ENCODE measurements at places on chromosomes 3 and 15. TPM values are rescaled to one million over a fixed set of nuclear protein-coding genes. Genes with fewer than 3 reads are reported as not detected.

DNA sequence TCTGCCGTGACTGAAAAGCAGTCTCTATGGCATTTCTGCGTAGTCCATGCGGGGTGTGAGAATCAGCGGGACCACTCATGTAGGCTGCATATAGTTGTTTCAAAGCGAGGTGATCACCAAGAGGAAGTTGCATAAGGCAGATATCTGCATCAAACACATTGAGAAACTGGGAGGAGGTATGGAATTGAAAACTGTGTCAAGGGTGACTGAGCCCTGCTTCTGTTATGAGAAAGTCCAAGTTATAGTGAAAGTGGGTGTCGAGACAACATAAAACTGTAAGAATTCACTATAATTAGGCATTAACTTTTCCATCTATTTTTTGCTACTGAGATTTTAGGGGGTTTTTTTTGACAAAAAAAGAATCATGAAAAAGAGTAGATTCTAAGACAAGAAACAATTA, 109.3 kb downstream of the ZIC1 start:
- DNase-seq: no peak

Gene STRIT1
- not detected for total RNA-seq

DNA sequence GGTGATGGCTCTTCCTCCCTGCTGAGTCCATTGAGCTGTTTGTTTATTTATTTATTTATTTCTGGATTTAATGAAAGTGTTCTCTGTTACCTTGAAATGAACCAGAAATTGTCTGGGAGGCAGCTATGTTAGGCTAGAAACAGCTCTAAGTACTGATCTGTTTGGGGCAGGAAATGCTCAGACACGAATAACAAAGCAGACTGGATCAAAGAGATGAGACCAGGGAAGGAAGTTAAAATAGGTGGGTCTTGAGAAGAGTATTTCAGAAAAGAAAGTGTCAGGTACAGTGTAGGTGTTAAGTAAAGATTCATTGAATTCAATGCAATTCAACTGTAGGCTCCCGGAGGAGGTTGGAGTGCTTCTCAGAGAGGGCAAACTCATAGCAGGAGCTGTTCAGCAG, 173.3 kb downstream of the IL20RB start:
- no peak for DNase-seq

Gene LYZL4
- not detected for total RNA-seq

Gene FBXL22
- total RNA-seq: 39.5 TPM

DNA sequence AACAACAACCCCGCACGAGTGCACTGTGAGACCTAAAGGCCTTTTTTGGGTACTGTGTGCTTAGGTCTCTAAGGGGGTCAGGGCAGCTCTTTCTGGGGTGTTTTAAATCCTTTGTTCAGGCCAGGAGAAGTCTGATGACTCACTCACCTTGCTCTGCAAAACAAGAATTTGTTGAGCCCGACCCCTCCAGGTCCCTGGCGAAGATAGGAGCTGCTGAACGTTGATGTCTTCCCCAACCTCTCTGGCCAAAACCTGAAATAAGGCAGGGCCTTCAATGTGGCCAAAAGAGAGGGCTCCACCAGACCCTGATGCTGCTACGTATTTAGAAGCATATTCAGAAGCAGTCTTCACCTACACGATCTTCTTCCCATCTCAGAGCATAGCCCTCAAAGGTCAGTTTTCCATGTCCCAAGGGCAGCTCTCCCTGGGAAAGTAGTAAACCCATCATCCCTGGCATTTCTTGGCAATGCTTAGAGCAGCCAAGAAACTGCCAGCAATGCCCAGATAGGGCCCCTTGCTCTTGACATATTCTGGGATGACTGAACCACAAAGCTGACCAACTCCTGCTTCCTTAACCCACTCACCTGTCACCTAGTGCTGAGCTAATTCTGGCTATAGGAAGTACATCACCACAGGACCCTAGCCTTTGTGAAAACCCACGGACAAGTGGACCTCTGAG, 27.1 kb downstream of the CCDC13 start:
- DNase-seq: no peak

DNA sequence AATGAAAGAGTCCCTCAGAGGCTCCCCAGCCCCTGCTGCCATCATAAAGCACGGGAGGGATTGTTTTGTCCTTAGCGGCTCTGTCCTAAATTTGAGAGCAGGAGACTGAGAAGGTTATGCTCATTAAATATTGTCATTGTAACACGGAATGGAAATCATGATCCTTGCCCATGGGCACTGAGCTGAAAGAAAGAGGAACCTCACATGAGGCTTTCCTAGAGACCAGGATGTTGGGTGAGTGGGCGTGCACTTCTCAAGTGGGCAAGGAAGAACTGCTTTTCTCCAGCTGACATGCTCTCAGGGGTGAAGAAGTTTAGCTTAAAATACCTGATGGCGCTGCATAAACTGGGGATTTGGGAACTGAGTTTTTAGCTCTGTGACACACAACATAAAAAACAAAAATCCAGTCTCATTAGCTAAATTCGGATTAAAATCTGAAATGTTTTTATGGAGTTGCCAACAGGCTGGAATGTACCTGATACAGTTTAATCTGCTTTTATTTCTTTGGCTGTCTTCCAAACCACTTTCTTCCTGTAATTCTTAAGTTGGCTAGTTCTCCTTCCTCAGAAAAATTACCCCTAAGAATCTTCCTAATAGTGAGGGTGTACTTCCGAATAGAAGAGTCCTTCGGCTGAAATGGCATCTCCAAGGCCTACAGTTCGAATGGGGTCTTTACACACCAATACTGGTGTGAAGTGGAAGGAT, 31.7 kb downstream of the ADPGK start:
- DNase-seq: no peak

GRCh38 chr15:70474471-70475406, 288.6 kb downstream of the UACA start:
- DNase-seq: peak; percentile 99

- no peak for DNase-seq
These were observed 179.2 kb downstream of the CLSTN2 start for GRCh38 chr3:140113996-140114788.

- no peak for DNase-seq
These were observed 50.0 kb upstream of the PCSK6 start for GRCh38 chr15:101539492-101539891.

Gene FOXB1
- not detected for total RNA-seq

DNA sequence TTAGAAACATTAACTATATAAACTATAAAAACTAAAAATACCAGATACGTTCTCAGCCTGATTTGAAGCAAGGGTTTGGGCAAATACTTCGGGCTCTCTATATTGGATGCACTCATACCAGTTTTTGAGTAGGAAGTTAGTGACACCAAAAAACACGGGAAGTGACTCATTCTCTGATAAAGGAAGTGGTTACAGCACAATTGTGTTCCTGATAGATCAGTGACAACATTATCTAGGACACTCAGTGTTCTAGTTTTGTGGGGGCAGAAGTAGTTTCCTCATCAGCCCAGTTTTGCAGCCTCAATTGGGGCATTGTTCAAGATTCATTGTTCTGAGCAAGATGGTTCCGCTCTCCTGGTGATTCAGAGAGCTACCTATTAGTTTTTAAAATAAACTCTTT, 469.6 kb upstream of the DPPA4 start:
- peak; percentile 9 for DNase-seq

DNA sequence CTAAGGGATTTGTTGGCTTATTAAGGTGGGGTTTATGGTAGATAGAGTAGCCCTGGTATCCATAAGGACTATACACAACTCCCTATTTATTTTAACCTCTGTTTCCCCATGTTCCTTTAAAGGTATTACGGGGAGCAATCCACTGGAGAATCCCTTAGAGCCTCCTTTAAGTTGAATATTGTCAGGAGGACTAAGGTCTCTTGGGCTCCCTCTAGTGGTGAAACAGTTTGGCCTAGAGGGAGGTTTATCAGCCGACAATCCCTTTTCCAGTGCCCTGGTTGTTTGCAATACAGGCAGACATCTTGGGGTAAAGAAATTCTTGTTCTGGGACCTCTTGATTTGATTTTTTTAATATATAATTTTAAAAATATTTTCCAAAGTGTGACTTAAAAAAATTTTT, 12.9 kb downstream of the OPA1 start:
- peak; percentile 69 for DNase-seq

DNA sequence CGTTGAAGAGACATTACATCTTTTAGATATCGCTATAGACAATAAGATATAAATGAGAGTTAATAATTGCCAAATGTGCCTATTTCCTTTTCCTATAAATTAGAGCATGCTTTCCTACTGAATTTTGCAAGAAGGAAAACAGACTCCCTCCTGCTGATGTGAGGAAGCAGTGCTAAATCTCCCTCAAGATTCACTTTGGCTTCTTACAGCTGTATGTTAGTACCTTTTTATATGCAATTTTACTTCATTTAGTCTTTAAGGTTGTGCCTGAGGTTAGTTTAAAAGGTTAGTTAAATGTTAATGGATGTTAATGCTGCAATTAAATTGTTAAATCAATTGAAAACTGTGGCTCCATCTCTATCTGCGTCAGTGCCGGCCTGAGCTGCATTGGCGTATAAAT, 728.8 kb downstream of the NR2F2 start:
- no peak for DNase-seq

DNA sequence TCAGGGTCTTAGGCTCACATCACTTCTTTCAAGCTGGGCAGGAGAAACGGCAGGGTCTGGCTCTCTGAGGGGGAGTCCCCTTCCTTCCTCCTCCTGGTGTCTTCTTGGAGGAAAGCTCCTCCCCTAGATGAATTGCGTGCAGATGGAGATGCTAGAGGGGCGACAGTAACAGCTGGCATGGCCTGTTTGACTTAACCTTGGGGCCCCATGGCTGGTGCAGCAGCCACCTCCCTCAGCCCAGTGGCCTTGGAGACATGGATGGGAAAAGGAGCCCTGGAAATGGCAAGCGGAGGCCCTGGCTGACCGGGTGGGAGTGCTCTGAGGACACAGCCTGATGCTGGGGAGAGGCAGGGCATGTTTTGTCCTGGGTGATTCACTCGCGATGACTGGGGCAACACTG, 20.2 kb downstream of the PAK6 start:
- no peak for DNase-seq

Gene STAC
- total RNA-seq: 0.32 TPM

DNA sequence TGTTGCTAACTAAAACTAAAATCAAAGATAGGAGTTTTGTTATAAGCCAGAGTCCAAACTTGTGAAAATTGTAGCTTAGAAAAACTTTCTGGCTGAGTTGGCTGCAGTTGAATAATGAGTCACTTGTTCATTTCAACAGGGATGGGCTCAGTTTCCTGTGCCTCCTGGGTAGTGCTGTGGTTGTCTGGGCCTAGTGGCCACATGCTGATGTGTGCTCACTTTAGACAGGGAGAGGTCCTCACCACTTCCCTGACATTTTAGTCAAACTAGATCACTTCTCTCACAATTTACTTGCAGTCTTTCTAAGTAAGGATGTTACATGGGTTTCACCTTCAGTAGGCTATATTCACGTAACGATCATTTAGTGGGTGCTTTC, 6.3 kb upstream of the UBE2Q2 start:
- DNase-seq: peak; percentile 76

DNA sequence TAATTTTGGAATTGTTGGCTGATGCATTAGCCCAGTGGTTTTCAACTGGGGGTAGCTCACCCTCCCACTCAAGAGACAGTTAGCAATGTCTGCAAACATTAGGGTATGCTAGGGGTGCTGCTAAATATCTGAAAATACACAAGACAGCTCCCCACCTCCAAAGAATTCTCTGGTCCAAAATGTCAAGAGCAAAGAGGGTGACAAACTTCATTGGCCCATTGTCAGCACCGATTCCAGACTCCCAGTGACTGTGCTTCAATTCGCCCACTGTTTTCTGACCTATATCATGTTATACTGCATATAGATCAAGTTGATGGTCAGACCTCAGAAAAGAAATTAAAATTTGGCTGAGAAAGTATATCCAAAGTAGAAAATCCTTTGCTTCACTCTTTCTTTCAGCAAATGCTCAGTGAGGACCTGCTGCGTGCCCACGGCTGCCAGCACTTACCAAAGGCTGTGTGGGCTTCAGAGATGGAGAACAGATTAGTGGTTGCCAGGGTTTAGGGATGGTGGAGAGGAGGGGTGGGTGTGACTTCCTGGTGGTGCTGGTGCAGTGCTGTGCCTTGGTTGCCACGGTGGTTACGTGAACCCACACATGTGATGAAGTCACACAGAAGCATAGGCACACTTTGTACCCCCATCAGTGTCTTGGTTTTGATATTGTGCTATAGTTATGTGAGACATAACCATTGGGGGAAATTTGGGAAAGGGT, 204.0 kb downstream of the PLCL2 start:
- DNase-seq: no peak

Gene EAF2
- total RNA-seq: 7.0 TPM

Gene FBXO40
- total RNA-seq: 0.83 TPM

Gene DLL4
- 0.13 TPM for total RNA-seq

DNA sequence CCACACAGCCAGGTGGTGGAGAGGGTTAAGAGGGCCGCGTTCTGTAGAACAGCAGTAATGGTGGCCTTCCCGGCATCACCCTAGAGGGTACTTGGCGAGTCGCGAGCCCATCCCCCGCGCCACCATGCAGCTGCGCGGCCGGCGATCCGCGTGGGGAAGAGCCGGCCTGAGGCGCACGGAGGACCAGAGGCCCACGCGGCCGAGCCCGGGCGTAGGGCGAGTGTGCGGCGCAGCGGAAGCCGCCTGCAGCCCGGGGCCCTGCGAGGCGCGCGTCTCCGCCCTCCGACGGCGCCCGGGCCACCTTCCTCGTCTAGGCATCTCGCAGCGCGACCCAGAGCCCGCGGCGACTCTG, 423 bp downstream of the TKT start:
- peak; percentile 45 for DNase-seq

Gene BSN
- total RNA-seq: 0.45 TPM

DNA sequence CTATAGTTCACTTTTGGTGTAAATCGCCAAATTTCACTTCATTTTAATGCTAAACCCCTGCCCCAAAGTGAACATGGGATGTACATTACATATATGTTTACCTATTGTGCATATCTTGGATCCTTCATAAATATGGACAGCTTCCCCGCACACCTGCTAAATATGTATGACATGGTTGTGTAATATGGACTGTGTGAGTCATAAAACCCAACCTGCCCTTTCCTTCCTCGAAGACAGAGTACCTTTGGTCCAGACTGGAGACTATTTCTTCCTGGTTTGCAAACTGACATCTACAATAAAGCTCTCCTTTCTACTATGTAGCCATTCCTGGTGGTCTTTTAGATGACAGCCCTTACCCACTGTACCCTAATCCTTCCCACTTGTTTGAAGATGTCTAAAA, 12.4 kb downstream of the ACTC1 start:
- DNase-seq: no peak

Gene ATP8B4
- 3.3 TPM for total RNA-seq

GRCh38 chr15:79380755-79381497, 51.2 kb upstream of the MINAR1 start:
- peak; percentile 82 for DNase-seq

Gene FRMD4B
- 14.0 TPM for total RNA-seq

- DNase-seq: no peak
These were observed 313.4 kb downstream of the BCHE start for GRCh38 chr3:165523801-165524200.

Gene GOLGA6L7
- not detected for total RNA-seq
